Urinary bladder (tissue), 4 donors: ENCODE measurements at places on chromosomes 7 and 10. TPM values are rescaled to one million over a fixed set of nuclear protein-coding genes. Genes with fewer than 3 reads are reported as not detected.

Gene GRB10
- total RNA-seq: 42.3 TPM

Gene FAM20C
- total RNA-seq: 13.3 TPM

Gene HHEX
- total RNA-seq: 6.7 TPM

Gene LRRD1
- total RNA-seq: 1.8 TPM

Gene CYP3A5
- 29.9 TPM for total RNA-seq

Gene ODAD2
- total RNA-seq: 2.7 TPM

Gene HABP2
- total RNA-seq: not detected

Gene GHRHR
- not detected for total RNA-seq

Gene TWIST1
- 22.9 TPM for total RNA-seq

Gene TUBB8
- total RNA-seq: not detected

Gene OPN1SW
- not detected for total RNA-seq

DNA sequence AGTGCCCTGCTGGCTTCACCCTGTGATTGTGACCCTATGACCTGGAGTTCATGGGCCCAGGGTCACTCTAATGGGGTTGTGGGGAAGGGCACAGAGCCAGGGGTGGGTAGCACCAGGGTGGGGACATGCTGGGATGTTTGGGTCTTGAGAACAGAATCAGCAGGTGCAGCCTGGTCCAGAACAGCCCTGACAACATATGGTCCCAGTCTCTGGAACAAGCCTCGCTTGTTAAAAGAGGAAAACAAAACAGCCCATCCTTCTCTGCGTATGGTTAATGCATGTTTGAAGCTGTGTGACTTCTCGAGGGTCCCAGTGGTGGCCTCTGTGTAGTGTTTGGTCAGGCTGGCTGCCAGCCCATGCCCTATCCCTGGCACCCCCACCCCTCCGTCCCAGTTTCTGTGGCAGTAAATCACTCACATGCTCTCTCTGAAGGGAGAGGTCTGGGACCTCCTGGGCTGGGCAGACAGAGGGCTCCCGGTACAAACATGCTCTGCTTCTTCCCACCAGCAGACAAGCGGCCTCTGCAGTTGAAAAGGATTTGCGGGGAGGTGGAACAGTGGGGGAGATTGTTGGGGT is 79.4 kb downstream of the FAM241B start:
- no peak for DNase-seq

GRCh38 chr10:21336476-21337170 is 188.9 kb downstream of the SKIDA1 start:
- no peak for DNase-seq

- DNase-seq: no peak
Observed at GRCh38 chr10:33335551-33335800, 1.0 kb upstream of the NRP1 start.

DNA sequence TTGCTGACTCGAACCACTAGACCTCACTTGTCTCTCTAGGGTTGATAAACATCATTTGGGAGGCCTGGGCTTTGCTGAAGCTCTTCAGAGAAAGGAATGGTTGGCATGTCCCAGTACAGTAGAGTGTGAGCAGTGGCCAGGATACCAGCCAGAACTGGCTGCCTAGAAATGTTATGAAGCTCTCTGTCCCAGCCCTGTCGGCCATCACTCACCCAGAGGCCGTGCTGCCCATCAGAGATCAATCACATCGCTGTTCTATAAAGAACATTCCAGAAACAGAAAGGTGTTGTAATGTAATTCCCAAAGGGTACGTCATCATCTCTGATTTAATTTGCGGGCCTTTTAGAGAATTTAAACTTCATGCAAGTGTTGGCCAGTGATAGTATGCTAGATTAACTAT is 111.5 kb downstream of the PRPF18 start:
- no peak for DNase-seq

- DNase-seq: no peak
Observed at GRCh38 chr7:155759740-155760430, 52.4 kb downstream of the SHH start.

DNA sequence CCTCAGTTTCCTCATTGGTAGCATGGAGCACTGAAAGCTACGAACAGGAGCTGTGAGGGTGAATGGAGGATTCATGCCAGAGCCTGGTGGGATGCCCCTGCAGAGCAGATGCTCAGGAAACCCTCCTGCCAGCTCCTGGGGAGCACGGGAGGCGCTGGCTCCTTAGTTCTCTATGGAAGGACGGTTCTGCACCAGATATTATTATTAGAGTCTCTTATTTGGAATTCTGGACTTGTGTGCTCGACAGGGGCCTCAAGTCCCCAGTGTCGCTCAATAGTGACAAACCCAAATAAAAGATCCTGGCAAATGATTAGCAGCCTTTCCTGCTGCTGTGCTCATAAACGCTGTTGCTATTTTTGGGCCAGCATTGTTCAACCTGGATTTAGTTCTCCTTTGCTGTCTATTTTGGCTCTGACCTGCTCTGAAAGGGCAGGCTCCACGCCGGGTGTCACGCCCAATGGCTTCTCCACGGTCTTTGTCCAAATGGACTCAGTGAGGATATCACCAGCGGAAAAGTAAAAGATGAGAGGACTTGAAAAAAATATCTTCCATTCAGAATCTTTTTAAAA is 23.0 kb upstream of the KLF6 start:
- no peak for DNase-seq

- no peak for DNase-seq
Observed at GRCh38 chr7:9507290-9507689, 1073.9 kb downstream of the NXPH1 start.

DNA sequence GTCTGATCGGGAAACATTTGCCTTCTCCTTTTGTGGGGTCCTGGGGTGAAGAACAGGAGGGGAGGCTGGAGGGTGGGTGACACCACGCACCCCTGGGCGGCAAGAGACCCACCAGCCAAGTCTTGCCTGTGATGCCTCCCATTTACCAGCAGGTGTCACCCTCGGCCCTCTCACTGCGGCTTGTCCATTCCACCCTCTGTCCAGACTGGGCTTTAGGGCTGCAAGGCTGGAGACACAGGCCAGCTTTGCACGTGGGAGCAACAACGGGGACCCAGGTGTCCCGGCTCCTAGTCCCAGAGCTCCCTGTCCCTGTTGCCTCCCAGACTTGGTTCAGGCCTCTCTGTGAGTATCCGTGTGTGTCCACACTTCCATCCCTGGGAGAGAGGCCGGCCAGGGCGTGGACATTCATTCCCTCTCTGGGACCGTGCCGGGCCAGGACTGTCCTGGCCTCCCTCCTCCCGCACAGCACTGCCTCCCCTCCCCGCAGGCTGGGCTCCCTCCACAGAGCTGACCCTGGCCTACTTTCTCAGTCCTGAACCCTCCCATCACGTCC is 36.2 kb upstream of the GTF2IRD1 start:
- no peak for DNase-seq

DNA sequence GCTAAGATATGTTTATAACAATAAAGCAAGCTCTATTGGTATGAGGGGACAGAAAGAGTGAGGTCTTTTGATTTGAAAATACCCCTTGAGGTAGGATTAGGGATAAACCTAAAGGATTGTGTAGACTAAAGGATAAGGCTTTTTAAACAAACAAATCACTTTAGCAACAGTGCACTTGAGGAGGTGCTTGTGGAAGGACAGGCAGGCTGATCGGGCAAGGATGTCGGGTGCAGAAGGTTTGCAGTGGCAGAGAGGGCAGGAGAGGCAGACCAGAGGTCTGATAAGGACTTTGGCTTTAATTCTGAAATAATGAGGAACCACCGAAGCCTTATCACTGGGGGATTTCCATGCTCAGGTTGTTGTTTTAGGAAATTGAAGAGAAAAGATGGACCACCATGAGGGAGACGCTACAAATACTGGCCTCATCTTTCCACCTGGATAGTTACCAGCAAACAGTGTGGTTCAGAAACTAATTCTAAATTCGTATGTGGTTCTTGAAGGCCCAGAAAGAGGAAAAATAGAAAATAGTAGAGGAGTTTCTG is 119.5 kb upstream of the KLF6 start:
- DNase-seq: no peak

- peak; percentile 82 for DNase-seq
Observed at GRCh38 chr10:62804356-62805230, at the start of gene ADO. ADO (plus strand) TSS chr10:62804720; CDS start chr10:62805060, 340 bp downstream.

DNA sequence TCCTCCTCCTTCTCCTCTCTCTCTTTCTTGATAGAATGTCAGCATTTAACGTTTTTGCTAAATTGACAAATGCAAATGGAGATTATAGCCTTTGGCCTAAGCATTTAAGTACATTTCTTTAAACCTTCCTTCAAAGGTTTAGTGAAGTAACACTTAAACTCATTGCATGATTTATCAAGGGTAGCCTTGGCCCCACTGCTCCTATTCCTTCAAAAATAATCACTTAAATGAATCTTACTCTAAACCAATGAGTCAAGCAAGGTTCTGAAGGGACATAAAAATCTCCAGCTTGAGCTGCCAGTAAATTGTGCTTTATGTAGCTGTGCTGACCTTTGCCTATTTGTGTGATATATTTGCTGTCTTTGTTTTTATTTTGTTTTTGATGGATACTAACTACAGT is 358.5 kb upstream of the AKR1E2 start:
- DNase-seq: no peak

DNA sequence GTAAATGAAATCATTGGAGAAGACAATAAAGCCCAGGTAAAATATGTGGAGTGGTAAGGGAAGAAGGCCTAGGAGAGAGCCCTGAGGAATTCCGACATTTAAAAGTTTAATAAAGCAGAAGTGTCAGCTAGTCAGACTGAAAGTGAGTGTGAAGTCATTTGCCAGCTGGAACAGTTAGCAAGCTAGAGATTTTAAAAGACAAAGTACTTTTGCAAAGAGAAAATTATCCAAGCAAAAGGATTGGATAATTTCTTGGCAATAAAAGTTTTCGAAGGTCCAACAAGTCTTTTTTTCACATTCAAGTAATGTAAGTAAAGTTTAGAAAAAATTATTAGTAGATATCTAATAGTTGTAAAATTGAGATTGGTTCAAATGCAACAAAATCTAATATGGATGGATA is 27.1 kb upstream of the SEMA3C start:
- DNase-seq: no peak

- no peak for DNase-seq
Observed at GRCh38 chr10:71968553-71969474, 4.6 kb downstream of the CHST3 start.

GRCh38 chr7:12949060-12949931 is 261.9 kb downstream of the ARL4A start:
- no peak for DNase-seq

DNA sequence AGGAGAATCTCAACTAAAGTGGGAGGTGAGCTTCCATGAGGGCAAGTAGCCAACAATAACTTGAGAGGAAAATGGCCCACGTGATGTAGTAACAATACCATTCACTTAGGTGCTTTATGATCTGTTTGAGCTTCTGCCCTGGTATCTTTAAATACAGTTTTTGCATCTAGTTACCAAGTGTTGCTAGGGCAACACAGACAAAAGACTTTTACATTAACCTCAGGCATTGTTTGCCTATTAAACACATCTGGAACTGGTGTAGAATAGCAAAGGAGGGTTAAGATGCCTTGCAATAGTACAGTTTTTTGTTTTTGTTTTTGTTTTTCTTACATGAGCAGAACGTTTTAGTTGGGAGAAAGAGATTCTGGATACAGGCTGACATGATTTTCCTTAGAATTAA is 97.7 kb upstream of the MTPN start:
- no peak for DNase-seq

- no peak for DNase-seq
Observed at GRCh38 chr7:123917878-123918277, 7.2 kb upstream of the SPAM1 start.

- no peak for DNase-seq
Observed at GRCh38 chr7:12303062-12303461, 92.0 kb downstream of the TMEM106B start.

- DNase-seq: no peak
Observed at GRCh38 chr7:96407427-96407826, 85.5 kb upstream of the SLC25A13 start.

DNA sequence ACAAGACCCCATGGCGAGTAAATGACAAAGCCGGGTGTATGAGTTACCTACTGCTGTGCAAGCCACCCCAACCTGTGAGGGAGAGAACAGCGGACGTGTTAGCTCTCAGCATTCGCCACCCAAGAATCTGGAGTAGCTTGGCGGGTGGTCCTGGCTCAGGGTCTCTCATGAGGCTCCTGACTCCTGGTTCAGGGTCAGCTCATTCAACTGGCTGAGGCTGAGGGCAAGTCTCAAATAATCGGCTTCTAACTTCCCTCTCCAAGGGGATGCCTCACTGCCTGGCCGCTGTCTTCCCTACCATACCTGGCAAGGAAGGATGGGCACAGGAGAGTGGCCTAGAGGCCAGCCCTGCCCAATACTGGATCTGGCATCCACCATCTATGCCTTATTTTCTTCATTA is 94.2 kb downstream of the HTR5A start:
- DNase-seq: no peak

- DNase-seq: no peak
Observed at GRCh38 chr7:140176122-140176701, 571 bp downstream of the KDM7A start.

DNA sequence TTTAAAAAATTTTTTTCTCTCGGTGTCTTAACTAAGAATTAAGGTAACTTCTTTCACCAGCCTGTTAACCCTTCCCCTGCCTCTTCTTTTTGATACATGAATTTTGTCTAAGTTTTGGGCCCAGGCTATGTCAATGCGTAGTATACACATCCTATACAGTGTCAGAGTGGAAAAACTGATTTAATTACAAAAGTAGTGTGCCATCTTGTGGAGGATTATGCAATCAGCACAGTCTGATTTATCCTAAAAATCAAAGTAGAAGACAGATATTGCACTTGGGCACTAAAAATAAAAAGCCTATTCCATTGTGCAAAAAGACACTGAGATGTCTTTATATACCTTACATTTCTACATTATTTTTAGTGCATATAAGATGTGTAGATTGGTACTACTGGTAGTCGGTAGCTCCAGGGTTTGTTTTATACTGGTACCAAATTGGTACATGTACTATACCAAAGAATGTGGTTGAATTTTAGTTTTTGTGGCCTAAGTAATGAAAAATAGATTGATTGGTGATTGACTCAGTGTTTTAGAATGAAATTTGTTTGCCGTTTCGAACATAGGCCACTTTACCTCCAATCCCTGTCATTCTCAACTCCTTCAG is 96.6 kb downstream of the MKLN1 start:
- no peak for DNase-seq

- no peak for DNase-seq
Observed at GRCh38 chr7:75559976-75560365, 67.9 kb downstream of the SPDYE5 start.

DNA sequence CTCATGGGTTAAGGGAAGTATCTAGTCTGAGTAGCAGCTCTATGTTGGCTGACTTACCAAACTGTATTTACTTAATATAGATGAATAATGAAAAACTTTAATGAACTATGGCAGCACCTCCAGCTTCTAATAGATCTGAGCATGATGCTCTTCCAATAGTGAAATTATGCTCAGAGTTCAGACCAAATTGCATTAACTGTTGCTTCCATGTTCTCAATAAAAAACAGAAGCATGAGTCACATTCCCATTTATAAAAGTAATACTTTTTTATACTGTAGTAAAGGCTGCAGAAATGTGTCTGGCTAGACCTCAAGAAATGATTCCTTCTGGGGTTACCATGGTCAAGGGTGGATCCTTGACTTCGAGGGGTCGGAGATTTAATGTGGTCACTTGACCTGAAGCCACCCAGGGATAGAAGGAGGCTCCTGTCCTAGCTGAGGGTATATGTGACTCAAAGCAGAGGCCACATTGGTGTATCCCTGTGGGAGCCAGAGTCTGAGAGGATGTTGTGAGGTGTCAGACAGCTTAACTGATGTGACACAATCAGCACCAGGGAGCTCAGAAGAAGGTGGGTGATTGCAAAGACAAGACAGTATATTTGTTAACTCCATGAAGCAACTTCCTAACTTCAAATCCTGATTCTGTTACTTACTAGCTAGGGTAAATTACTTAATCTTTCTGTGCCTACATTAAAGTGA is 19.8 kb upstream of the PLCE1 start:
- DNase-seq: no peak
